T-helper 22 cell (primary cell): ENCODE measurements at places on chromosomes 7 and 10.

- DNase-seq: no peak
Measured at GRCh38 chr10:116044801-116045248, 228.2 kb downstream of the GFRA1 start.

GRCh38 chr10:118607768-118608354 is 12.4 kb upstream of the PRLHR start:
- DNase-seq: no peak

DNA sequence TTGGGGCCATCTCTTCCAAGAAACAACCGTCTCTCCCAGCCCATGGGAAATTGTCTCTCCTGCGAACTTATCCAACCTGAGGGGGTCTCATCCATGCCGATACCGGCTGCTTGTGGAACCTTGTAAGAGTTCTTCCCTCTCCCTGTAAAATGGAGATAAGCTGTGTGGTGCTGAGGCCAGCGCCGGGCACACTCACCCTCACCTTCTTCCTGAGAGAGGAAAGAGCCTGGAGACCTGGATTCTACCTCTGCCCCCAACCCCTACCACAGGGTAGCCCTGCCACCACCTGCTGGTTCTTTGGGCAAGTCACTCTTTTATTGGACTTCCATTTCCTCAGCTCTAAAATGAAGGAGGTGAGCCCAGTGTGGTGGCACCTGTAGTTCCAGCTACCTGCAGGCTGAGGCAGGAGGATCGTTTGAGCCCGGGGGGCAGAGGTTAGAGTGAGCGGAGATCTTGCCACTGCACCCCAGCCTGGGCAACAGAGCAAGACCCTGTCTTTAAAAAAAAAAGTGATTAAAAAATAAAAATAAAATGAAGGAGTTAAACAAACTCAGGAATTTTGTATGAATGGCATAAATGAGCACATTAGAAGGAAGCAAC is 38.4 kb upstream of the PSAP start:
- no peak for DNase-seq

GRCh38 chr7:110854166-110854565 is 236.8 kb upstream of the LRRN3 start:
- no peak for DNase-seq

- DNase-seq: no peak
Measured at GRCh38 chr7:142776206-142776844, 5.6 kb downstream of the PRSS2 start.

DNA sequence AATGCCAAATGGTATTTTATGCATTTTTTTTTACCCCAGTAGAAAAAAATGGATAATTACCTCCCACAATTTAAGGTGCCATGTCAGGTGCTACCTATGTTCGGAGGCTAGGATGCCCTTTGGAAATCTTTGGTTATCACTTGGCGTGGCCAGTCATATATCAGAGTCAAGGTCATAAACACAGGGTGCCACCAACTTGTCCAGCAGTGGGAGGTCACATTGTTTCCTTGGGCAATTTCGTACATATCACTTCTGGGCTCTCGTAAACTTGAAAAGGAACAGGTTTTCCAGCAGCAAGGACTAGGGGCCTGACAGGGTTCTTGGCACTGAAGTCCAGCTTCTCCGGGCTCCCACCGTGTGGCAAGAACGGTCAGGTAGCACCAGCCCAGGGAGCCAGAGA is 48.0 kb upstream of the BHLHA15 start:
- no peak for DNase-seq
